Naive thymus-derived CD4-positive, alpha-beta T cell (primary cell): ENCODE measurements at places on chromosomes 13 and 19. TPM values are rescaled to one million over a fixed set of nuclear protein-coding genes. Genes with fewer than 3 reads are reported as not detected.

Gene POLR1G
- total RNA-seq: 4.7 TPM

Gene SRRM5
- total RNA-seq: 1.7 TPM

Gene OR10H1
- total RNA-seq: 0.22 TPM

- peaks cover 3% of the 10 kb centered on the region for H3K27me3 ChIP-seq
- no peak for DNase-seq
- no peak overlapping the region for H3K27ac ChIP-seq
- H3K4me3 ChIP-seq: no peak overlapping the region
These were observed 4.0 kb downstream of the SMAD9 start for GRCh38 chr13:36915896-36916640.

GRCh38 chr19:3608079-3608641 lies 1.5 kb upstream of the TBXA2R start:
- H3K4me3 ChIP-seq: no peak overlapping the region
- peaks cover 22% of the 10 kb centered on the region for H3K4me1 ChIP-seq
- H3K27me3 ChIP-seq: no peaks in the 10 kb centered on the region
- H3K27ac ChIP-seq: no peak overlapping the region
- peaks cover 31% of the 10 kb centered on the region for H3K36me3 ChIP-seq

DNA sequence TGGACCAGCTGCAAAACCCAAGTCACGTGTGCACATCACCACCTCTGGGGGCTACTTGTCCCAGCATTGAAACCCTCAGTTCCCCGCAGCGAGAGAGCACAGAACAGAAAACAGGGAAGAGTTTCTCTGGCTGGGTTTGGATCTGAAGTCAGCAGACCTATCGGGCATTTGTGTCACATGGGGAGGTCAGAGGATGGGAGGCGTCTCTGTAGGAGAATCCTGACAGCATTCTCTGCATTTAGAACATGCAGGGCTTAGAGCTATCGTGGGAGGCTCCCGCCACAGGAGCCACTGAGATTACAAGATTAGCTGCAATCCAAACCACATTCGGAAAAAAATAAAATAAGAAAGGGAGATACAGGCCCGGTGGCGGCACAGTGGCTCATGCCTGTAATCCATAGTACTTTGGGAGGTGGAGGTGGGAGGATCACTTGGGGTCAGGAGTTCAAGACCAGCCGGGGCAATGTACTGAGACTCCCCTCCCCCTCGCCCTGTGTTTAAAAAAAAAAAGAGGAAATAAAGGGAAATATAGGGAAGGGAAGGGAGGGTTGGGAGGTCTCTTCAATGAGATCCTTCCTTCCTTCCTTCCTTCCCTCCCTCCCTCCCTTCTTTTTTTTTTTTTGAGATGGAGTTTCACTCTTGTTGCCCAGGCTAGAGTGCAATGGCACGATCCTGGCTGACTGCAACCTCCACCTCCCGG lies 2.9 kb upstream of the TLE6 start:
- no peaks in the 10 kb centered on the region for H3K36me3 ChIP-seq
- no peak overlapping the region for H3K4me3 ChIP-seq
- peaks cover 10% of the 10 kb centered on the region for H3K4me1 ChIP-seq
- no peak for DNase-seq
- H3K27ac ChIP-seq: no peak overlapping the region
- no peaks in the 10 kb centered on the region for H3K27me3 ChIP-seq

DNA sequence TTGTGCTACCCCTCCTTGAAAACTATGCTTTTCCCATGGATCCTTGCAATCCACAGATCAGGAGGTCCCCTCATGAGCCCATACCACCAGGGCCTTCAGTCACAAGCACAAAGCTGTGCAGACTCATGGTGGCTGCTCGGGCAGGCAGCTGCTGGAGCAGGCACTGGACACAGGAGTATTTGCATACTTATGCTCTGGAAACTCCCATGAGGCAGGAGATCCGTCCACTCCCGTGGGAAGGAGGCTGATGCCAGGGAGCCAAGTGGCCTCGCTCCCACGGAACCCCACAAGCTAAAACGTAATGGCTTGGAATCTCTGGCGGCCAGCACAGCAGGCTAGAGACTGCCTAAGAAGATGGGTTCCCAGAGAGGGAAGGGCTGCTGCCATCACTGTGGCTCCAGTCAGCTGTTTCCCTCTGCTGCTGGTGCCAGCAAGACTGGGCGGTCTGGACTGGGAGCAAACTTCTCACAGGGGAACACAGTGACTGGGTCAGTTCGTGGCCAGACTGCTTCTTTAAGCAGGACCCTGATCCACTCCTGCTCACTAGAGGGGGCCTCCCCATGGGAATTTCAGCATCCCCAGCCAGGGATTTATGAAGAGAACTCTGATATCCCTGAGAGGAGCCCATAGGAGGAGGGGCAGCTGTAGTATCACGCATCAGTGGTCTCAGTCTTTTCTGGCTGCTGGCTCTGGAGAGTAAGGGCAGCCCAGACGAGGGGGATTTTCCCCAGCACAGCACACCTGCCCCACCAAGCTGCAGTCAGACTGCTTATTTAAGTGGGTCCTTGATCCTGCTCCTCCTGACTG lies 370.3 kb upstream of the ATXN8OS start:
- H3K27me3 ChIP-seq: no peaks in the 10 kb centered on the region
- no peaks in the 10 kb centered on the region for H3K4me1 ChIP-seq
- H3K4me3 ChIP-seq: no peak overlapping the region
- no peaks in the 10 kb centered on the region for H3K36me3 ChIP-seq

DNA sequence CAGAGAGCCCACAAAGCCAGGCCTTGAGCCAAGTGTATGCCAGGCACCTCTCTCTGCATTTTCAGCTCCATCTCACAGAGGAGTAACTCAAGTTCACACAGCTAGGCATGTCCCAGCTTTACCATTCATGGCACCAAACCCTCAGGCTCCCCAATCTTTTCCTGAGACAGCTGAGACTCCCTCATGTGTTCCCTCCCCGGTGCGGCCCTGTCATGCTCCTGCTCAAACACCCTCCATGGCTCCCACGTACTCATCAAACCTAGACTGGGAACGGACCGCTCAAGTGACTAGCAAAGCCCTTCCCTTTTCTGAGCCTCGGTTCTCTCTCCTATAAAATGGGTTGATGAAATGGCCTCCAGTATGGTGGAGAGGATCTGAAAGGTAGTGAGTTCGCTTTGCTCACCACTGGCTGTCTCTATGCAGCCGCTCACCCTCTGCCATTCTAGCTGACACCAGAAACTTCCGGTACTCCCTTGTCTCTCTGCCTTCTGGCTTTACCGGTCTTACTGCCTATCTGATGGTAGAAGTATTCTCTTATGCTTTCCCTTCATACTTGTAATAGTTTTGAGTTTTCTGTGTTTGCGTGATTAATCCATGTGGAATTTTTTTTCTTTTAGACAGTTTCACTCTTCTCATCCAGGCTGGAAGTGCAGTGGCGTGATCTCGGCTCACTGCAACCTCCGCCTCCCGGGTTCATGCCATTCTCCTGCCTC lies 7.8 kb upstream of the SLC44A2 start:
- H3K4me1 ChIP-seq: peaks cover 9% of the 10 kb centered on the region
- H3K36me3 ChIP-seq: no peaks in the 10 kb centered on the region
- DNase-seq: no peak
- no peaks in the 10 kb centered on the region for H3K27me3 ChIP-seq
- H3K4me3 ChIP-seq: no peak overlapping the region
- H3K27ac ChIP-seq: peak overlapping the region; percentile 14
